ENCODE measurements at places on chromosomes 12 and 14. TPM values are rescaled to one million over a fixed set of nuclear protein-coding genes. Genes with fewer than 3 reads are reported as not detected.

Gene GPHN
- 11.9 TPM for total RNA-seq

GRCh38 chr12:23221066-23221465 lies 596.1 kb downstream of the ETNK1 start:
- no peaks in the 10 kb centered on the region for H3K36me3 ChIP-seq
- DNase-seq = no peak
- H3K27me3 ChIP-seq = peaks cover 2% of the 10 kb centered on the region

- peaks cover 17% of the 10 kb centered on the region for H3K4me1 ChIP-seq
- peak overlapping the region; percentile 78 for H3K27ac ChIP-seq
- H3K36me3 ChIP-seq = peaks cover 1% of the 10 kb centered on the region
- peak; percentile 81 for DNase-seq
These were observed 94.8 kb downstream of the LRP6 start for GRCh38 chr12:12171991-12172511.

Gene CCDC91
- total RNA-seq = 22.9 TPM

DNA sequence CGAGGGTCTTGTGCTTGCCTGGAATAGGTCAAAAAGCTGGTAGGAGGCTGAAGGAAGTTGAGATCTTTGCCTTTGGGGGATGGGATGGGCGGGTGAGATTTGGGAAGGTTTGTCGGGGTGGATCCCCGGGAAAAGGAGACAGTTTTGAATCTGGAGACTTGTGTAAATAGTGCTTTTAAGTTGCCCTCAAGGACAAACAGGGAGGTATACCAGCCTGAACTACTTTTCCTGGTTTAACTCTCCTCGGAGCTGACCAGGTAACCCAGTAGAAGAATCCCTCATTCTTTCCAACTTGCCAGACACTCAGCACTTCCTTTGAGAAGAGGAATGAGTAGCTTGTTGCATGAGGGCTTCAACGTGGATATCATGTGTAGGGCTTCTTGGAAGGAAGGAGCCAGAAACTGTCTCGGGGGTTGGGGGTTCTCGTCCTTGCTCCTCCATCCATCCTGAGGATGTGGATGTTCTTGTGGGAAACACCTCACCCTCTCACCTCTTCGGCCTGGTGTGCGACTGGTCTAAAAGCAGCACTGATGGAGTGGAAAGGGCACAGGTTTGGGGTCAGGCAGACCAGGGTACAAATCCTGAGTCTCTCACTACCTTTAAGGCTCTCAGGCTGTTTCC lies 1.9 kb downstream of the TEAD4 start:
- no peak overlapping the region for H3K27ac ChIP-seq
- no peak for DNase-seq
- H3K4me3 ChIP-seq = peak overlapping the region; percentile 1
- peaks cover 58% of the 10 kb centered on the region for H3K27me3 ChIP-seq
- no peaks in the 10 kb centered on the region for H3K36me3 ChIP-seq
- H3K4me1 ChIP-seq = peaks cover 13% of the 10 kb centered on the region

All from activated CD8-positive, alpha-beta memory T cell treated with anti-CD3 and anti-CD28 coated beads, Interleukin-2, amount 10 ng/mL, durations not matched to agents 7 days and 5 days (primary cell).